CD8-positive, alpha-beta T cell (primary cell): ENCODE measurements at places on chromosomes 7 and 10.

DNA sequence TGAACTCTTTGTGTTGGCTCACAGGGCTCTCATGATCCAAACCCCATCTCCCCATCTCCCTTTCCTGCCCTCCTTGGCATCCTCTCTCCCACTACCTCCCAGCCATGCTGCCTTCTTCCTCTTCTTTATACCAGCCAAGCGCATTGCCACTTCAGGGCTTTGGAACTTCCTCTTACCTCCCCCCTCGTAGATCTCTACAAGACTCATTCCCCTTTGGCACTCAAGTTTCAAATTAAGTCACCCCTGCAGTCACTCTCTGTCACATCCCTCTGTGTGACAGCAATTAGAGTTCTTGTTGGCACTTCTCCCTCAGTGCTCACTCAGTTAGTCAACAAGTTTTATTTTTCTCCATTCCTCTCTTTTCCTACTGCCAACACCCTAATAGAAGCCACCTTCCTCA is 20.8 kb upstream of the NRP1 start:
- DNase-seq: no peak

DNA sequence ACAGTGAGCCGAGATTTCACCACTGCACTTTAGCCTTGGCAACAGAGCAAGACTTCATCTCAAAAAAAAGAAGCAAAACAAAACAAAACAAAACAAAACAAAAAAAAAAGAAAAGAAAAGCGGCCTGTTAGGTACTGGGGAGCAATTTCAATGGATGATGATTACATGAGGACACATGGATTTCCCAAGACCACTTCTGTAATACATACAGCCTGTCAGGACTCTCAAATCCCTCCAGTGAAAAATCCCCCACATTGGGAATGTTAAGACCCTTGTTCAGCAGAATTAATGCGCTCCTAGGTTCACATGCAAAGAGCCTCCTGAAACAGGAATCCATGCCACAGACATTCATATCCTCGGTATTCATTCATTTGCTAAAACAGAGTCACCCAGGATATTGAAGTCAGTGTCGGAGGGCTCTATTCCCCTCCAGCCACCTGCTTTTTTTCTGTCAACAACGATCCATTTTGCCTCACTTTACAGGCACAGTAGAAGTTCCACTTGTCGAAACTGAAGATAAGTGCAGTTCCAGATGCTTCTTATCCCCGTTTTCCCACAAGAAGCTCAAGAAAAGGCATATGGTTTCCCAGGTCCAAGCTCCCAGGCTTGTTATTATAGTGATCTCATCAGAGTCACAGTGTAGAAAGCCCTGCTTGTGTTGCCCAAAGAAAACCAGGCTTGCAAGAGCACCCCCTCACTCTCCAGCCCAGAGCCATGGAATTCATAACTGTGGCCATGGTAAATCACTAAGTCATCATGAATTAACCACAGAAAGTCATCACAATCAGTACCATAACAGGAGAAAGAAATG is 20.2 kb downstream of the SLC16A12 start:
- no peak for DNase-seq

GRCh38 chr10:28094121-28094520 is 95.2 kb upstream of the ODAD2 start:
- no peak for DNase-seq

DNA sequence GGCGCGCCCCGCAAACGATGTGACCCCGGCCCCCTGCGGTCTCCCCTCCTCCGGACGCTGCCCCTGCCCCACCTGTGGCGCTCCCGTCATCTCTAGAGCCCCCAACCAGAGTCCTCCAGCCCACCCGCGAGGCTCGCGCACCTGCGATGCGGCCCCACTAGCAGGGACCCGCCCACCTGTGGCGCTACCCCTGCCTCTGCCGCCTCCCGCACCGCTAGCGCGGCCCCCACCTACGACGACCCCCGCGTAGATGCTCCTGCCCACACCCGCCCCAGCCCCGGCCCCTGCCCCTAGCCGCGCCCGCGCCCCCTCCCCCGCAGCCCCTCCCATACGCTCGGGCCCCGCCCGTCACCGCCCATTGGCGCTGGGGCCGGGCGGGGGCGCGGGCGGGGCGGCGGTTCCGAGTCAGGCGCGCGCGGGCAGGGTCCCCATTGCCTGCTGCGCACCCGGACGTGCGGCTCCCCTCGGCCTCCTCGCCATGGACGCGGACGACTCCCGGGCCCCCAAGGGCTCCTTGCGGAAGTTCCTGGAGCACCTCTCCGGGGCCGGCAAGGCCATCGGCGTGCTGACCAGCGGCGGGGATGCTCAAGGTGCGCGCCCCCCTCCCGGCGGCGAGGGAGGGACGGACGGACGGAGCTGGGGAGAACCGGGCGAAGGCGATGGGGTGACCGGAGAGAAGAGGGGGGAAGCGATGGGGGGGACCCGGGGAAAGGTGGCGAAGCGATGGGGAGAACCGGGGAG is at the start of gene PFKP:
Gene PFKP, plus strand, starts transcription at position 431 of the 741 bp plus-strand sequence. Its CDS starts 48 bp downstream, at position 479.
- DNase-seq: peak; percentile 65

- peak; percentile 46 for DNase-seq
Observed at GRCh38 chr10:132434405-132435005, 37.5 kb downstream of the PWWP2B start.

- DNase-seq: no peak
Observed at GRCh38 chr10:90675621-90676020, 182.2 kb downstream of the HTR7 start.
